ENCODE measurements at places on chromosomes 7 and 10. TPM values are rescaled to one million over a fixed set of nuclear protein-coding genes. Genes with fewer than 3 reads are reported as not detected.

CSTF2T gene
- polyA plus RNA-seq = 6.2 TPM

DNA sequence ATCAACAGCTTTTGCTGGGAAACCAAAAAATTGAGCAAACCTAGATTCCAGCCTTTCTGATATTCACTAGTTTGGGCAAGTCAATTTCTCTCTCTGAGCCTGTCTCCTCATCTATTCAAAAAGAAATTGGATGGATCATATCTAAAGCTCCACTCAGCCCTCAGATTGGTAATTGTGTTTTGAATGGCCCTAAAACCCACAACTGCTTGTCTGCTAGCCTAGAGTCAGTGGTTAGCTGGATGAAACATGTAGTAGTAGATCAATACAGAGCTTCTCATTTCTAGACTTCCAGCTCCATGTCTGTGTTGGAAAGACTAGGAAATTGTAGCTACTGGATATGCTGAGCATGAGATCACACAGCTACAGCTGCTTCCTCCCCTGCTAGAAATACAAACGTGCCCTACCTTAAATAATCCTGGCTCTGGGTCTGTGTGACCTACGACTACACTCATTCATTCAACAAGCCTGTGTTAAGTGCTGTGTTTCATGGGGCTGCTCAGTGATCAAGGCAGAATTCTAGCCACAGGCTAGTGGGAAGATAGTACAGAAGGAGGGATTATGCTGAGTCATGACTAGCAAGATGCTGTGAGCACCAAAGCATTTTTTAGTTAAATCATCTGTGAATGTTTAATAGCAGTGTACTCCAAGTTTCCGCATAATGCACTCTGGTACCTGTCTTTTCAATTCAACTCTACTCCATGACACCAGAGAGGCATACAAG lies 15.7 kb downstream of the DNTT start:
- DNase-seq = no peak

TEX36 gene
- polyA plus RNA-seq = not detected

DNA sequence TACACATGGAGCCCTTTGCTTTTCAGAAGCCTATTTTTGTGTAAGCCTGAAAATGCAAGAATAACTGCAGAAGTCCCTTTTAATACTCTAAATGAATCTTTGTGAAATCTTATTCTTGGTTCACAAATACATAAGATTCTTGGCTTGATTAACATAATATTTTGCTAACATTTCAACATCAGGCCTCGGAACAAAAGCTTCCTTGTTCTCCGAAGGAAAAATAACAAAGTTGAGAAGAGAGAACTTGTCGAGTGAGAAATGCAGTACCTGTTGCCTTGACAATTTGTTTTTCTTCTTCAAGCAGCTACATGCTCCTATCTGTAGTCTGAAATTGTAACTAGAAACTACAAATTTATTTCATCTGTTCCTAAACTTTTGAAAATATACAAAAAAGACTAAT lies 8.5 kb downstream of the NT5C2 start:
- DNase-seq = peak; percentile 67

DNA sequence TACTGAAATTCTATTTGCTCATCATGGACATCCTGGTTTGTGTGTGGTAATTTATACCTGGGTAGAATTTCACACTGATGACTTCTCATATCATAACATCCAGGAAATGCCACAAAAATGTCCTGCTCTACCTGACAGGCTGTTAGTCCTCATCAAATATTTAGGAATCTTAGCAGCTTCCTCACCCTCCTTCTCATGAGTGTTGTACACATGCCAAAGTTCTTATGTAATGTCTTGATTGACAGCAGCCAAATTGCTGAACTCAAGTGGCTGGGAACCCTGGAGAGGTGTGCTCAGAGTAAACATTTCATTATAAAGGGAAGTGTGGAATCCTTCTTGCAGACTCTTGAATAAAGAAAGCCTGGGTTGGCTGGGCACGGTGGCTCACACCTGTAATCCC lies 8.9 kb downstream of the EEPD1 start:
- DNase-seq = no peak

CFAP69 gene
- polyA plus RNA-seq = 1.8 TPM

BRAF gene
- polyA plus RNA-seq = 9.0 TPM

TNPO3 gene
- 12.3 TPM for polyA plus RNA-seq

DNA sequence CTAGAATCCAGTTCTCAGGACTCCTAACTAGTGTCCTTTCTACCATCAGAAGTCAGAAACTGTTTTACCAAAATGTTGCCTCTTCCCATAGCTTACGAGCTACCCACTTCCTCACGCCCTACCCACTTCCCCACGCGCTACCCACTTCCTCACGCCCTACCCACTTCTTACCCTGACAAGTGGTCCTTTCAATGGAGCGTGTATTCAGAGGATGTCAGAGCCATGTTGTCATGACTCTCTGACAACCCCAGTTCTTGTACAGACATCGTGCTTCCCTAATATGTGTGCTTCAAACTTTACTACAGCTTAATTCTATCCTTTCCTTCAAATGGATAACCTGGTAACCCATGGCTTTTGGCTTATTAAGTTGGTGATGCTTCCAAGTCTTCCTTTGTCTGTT lies 84.8 kb upstream of the PHF14 start:
- DNase-seq = no peak

DNA sequence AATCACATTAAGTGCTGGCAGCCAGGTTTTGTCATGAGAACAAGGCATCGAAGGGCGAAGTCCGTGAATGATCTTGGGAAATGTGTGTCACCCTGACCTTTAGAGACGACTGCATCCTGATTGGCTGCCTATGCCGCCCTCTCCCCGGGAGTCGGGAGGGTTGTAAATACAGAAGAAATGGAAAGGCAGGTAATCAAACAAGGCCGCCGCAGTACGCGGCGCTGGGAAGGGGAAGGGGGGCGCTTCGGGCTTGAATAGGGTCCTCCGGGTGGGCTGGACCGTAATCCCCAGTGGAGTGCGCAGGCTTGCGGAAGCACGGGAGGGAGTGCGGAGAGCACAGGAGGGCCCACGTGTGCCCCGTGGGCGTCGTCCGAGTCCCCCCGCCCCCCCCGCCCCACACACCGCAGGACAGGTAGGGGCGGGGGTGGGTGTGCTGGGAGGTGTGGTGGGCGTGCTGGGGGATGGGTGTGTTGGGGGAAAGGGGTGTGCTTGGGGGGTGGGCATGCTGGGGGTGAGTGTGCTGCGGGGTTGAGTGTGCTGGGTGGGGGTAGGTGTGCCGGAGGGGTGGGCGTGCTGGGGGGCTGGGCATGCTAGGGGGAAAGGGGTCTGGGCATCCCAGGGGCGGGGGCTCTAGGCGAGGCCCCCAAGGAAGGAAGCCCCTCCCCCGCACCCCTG lies 169.4 kb downstream of the ARHGAP12 start:
- DNase-seq = peak; percentile 62

- DNase-seq = no peak
Observed at GRCh38 chr7:105672801-105673200, 91.5 kb upstream of the EFCAB10 start.

- DNase-seq = no peak
Observed at GRCh38 chr10:84343831-84344230, 15.4 kb downstream of the CCSER2 start.

GRCh38 chr7:107080099-107080505 lies 35.6 kb downstream of the PRKAR2B start:
- no peak for DNase-seq

GRCh38 chr10:72096115-72097000 lies 8.0 kb upstream of the SPOCK2 start:
- DNase-seq = peak; percentile 66

DNA sequence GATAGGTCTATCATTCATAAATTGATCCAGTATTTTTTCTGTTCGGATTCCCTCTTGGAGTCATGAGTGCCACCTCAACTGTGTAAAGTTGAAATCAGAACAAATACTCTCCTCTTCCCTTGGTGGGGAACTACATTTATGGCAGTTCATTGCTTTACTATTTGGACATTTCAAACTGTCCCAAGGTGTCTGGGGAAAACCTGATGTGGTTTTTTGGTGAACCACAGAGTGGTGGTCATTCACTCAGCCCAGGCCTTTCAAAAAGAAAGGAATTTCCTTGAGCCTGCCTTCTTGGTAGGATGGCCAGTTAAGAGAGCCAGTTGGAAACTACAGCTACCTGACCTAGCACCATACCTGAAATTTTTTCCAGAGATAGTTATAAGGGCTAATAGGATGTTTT lies 59.0 kb downstream of the ABCB1 start:
- DNase-seq = no peak

GRCh38 chr10:7298495-7298894 lies 112.3 kb downstream of the SFMBT2 start:
- no peak for DNase-seq

DNA sequence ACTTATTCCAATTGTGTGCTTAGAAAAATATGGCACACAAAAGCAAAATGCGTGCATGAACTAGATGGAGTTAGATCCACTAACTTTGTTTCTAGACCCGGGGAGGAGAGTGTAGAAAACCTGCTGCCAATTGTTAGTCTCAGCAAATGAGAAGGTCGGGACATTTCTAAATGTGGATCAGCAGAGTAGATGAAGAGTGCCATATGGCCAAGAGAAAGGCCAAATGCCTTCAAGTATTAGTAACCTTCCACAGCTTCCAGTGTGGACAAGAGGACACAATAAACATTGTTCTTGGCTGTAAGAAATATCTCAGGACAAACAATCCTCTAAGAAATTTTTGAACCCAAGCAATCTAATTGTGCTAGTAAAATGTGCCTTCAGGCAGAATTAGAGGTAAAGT lies 690.3 kb downstream of the REEP3 start:
- DNase-seq = no peak

- peak; percentile 98 for DNase-seq
Observed at GRCh38 chr10:88926566-88927415, 25.8 kb downstream of the ACTA2 start.

CALML5 gene
- not detected for polyA plus RNA-seq

- DNase-seq = peak; percentile 37
Observed at GRCh38 chr10:14772399-14772798, 2.3 kb downstream of the FAM107B start.
